ENCODE measurements at places on chromosomes 2 and 18.

GRCh38 chr2:70664525-70664924 is 103.5 kb downstream of the ADD2 start:
- no peak for DNase-seq

DNA sequence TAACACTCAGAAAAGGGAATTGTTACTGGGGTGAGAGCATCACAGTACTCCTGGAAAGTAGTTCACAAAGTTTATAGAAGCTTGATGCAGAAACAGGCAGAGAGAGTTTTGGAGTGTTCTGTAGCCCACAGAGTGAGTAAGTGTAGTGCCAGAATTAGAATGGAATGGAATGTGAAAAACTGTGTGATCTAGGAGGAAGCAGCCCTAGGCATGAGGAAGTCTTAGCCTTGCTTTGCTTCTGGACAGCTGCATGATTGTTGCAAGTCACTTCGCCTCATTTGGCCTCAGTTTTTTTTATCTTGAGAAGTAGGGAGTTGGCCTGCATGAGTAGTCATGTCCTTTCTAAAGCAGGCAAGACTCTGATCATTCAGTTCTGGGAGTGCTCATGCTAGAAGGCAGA is 10.9 kb downstream of the SERPINB12 start:
- peak; percentile 93 for DNase-seq

GRCh38 chr2:169662744-169663143 is 31.5 kb downstream of the CFAP210 start:
- DNase-seq, result no peak

- peak; percentile 21 for DNase-seq
Measured at GRCh38 chr2:109560265-109560664, 53.5 kb downstream of the SEPTIN10 start.

- DNase-seq, result no peak
Measured at GRCh38 chr2:153105829-153106578, 372.6 kb downstream of the RPRM start.

DNA sequence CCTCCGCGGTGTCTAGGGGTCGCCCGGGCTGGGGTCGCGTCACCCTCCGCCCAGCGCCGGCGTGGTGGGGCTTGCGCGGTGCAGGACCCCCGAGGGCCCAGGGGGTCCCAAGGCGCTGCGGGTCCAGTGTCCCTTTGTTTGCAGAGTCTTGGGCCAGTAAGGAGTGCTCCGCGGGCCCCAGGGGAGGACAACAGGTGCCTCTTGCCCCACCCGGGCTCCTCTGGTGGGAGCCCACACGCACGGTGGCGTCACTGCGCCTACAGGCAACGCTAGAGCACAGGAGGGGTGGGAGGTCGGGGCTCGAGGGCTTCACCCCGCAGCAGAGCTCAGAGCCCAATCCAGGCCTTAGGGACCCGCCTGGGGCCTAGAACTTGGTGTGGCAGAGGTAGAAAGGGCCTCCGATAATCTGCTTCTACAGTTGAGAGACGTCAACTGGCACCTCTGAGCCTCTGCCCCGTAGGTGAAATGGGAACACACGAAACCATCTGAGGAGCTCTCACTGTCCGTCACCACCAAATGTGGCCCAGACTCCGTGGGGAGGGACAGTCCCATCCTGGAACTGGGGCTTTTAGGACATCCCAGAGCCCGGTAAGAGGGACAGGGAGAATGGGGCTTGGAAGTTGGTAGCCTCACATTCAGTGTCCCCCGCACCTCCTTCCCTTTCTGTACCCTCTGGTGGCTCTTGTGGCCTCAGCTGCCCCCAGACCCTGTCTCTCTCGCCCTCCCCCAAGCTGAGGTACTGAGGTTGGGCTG is 1.4 kb downstream of the ARID5A start:
- DNase-seq, result no peak

Measured in fibroblast of skin of back (primary cell).